ENCODE measurements at places on chromosomes 4 and X.

GRCh38 chrX:70479247-70479921 is 34.7 kb downstream of the DLG3 start:
- DNase-seq: peak; percentile 23

DNA sequence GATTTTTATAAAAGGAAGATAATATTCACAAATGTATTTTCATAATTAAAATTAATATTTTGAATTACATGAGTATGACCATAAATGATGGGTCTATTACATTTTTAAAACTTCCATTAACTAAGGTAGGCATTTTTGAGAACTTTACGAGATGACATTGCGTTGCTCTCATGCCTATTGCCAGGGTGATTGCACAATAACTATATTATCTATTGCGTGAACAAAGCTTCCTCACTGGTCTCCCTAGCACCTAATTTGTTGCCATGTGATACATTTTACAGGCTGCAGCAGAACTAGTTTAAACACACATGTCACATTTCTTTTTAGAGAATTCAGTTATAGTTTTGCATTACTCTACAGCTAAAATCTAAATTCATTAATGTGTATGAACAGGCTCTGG is 289.7 kb upstream of the GRID2 start:
- DNase-seq: no peak

DNA sequence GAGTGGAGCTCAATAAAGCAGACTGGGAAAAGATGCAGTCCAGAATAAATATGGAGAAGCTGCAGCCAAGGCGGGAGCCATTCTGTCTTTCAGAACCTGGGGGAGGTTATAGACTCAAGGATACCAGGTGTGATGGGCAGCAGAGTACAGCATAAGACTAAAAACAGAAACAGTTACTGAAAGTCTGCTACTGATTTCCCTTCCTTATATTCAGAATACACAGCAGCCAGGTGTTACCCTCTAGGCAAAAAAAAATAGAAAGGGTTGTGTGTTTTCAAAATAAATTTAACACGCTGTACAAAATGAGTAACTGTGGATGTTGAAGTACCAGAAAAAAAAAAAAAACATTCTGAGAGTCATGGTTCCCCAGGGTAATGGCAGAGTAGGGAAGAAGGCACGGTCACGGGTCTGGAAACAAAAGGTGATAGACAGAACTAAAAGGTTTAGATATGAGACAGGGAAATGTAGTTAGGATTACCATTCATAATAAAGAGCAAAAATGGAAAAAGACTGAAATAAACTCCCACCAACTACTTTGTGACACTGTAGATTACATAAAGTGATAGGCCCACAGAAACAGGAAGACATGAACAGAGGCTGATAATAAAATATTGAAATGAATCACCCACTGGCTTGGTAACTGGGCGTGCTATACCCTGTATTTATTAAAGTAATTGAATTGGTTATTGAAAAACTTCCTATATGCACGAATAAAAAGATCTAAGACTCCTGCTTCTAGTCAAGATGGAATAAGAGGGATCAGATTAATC is 10.8 kb upstream of the HHIP start:
- DNase-seq: no peak

- DNase-seq: no peak
Measured at GRCh38 chrX:139739138-139739537, 31.2 kb upstream of the MCF2 start.

DNA sequence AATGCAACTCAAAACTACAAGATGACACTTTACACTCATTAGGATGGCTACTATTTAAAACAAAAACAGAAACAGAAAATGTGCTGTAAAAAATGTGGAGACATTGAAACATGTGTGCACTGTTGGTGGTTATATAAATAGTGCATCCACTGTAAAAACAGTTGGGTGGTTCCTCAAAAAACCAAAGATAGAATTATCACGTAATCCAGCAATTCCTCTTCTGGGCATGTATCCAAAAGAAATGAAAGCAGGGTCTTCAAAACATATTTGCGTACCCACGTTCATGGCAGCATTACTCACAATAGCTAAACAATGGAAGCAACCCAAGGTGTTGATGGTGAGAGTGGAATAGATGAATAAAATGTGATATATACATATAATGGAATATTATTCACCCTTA is 967.2 kb downstream of the TRAM1L1 start:
- DNase-seq: no peak

GRCh38 chrX:10513974-10514373 is 106.4 kb downstream of the MID1 start:
- DNase-seq: no peak

DNA sequence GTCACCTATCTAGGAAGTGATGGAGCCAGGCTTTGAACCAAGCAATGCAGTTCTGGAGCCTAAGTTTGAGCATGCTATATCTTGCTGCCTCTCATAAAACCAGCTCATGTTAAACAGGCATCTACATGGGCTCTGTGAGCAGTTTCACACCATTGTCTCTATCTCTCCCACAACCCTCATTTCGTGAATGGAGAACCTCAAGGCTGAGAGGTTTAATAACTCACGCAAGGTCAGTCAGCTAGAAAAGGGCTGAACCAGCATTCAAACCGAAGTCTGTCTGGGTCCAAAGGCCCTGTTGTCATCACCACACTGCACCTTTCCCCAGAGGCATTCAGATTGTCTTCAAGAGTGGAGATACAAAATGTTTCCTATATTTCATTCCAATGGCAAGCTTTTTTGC is 369.2 kb downstream of the MID1IP1 start:
- DNase-seq: no peak

GRCh38 chrX:25596921-25597320 is 541.2 kb upstream of the MAGEB18 start:
- DNase-seq: no peak

- no peak for DNase-seq
Measured at GRCh38 chr4:108001540-108002135, 11.9 kb downstream of the HADH start.

DNA sequence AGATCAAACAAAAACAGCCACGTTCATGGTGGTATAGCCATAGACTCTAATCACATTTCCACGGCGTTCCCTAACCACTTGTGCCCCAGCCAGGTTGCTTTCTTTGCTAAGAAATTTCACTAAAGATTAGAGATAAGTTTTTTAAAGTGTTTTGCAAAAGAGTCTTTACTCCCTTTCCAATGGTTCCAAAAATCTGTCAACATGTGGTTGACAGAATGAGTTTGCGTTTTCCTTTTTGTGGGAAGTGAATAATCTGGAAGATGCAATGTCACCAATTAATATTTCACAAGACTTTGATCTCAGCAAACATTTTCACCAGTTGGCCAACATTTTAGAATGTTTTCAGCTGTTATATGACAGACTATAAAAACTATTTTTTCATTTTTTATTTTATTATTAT is 35.3 kb downstream of the CXCL1 start:
- peak; percentile 27 for DNase-seq

GRCh38 chr4:9762823-9763475 is 18.5 kb upstream of the DRD5 start:
- DNase-seq: peak; percentile 65

DNA sequence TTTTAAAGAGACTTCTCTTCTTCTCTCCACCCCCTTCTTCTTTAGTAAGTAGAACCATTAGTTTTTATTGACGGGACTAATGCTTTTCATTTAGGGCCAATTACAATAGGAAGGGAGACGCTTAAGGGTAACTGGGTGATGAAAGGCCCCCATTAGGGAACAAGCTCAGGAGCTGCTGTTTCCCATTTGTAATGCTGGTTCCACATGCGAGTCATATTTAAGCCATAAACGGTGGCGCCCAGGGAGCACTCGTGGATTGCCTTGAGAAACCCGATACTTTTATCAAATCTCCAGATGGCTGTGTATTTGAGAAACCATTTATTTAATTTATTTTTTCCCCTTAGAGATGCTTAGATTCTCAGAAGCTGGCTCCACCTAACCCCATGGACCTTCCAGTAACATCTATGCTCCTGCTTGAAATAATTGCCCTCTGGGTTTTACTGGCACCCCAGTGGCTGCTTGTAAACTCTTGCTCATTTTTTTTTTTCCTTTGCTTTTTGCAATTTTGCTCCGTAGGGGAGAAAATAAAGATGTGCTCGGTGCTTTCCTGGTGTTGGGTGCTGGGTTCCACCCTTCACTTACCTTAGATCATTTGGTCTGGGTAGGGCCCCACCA is 124.2 kb upstream of the MSX1 start:
- DNase-seq: no peak

DNA sequence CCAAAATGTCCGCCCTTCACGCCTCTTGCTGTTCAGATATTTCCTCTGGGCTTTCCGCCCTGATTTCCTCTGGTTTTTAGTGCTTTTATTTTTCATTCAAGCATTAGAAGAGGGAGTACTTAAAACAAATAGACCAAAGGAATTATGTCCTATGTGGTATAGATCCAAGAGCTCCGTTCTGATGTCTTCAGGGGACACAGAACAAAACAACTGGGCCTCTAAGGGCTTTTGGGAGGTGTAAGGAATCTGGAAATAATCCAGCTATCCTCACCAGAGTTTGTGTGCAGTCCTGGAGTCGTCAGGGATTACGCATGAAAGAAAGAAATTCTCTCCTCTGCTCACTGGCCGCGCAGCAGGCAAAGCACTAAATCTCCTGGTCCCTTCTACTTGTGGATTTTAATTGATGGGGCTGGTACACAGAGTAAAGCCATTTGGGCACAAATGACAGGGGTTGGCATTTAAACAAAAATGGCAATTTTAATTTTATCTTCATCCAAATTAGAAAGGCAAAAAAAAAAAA is 999.2 kb downstream of the ADGRL3 start:
- DNase-seq: no peak

DNA sequence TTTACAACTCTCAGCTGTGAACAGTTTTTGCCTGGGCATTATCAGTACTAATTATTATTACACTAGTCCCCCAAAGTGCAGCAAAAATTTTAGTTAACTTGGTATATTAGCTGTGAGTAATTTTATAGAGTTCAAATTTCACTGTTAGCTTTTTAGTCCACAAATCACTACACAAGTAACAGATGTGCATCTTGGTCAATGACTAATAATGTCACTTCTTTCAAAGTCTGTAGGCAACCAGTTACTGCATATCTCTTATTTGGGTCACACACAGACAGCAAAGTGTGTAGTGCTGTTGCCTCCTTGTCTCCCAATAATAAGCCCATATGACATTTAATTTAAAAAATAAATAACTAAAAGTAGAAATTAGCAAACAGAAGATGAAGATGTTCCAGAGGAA is 159.9 kb downstream of the SCFD2 start:
- no peak for DNase-seq

GRCh38 chr4:109560687-109561461 is 828 bp downstream of the MCUB start:
- peak; percentile 67 for DNase-seq

- no peak for DNase-seq
Measured at GRCh38 chr4:53937327-53937726, 127.1 kb downstream of the CHIC2 start.

DNA sequence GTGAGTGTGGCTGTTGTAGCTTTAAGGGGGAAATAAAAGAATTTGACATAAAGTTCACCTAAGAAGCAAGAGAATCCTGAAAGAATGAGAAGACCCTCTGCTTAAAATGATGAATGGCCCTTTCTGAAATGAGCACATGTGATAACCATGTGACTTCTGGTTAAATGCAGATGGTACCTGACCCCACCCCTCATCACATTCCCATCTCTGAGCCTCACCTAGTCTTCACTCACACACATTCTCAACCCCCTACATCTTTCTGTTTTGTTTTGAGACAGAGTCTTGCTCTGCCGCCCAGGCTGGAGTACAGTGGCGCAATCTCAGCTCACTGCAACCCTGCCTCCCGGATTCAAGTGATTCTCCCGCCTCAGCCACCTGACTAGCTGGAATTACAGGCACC is 31.5 kb downstream of the SEPTIN6 start:
- no peak for DNase-seq

- DNase-seq: no peak
Measured at GRCh38 chr4:142393127-142393526, 453.0 kb downstream of the INPP4B start.

DNA sequence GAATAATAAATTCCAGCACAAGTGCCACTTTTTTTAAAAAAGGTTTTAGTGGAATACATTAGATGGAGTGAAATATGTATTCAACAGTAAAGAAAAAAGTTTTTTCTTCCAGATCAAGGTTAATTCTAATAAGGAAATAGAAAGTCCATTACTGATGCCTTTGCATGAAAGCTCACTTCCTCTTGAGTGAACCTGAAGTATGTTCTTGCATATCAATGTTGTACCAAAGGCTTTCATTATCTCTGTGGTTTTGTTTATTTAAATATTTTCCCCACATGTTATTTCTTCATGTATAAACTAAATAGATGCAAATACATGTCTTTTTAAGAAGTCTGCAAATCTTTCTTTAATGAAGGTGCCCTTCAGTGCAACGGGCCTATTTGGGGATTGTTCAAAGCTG is 307.9 kb downstream of the C4orf33 start:
- no peak for DNase-seq

DNA sequence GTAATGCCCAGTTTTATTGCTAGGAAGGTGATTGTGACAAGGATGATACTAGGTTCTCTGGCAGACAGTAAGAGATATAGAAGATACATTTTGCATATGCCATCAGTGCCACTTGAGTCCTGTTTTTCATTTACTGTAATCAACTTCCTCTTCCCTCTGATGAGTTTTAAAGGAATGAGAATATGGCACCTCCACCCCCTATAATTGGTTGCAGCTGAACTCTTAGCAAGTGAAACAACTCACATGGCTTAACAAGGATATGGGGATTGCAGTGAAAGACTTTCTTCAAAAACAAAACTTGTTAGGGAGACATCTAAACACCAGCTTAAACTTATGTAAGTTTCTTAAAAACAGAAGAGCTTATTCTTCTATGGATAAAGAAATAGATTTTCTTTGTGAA is 90.0 kb downstream of the AREG start:
- DNase-seq: no peak

- DNase-seq: no peak
Measured at GRCh38 chr4:57443308-57443707, 333.1 kb upstream of the IGFBP7 start.

GRCh38 chr4:79298484-79298883 is 27.4 kb downstream of the NAA11 start:
- DNase-seq: no peak

DNA sequence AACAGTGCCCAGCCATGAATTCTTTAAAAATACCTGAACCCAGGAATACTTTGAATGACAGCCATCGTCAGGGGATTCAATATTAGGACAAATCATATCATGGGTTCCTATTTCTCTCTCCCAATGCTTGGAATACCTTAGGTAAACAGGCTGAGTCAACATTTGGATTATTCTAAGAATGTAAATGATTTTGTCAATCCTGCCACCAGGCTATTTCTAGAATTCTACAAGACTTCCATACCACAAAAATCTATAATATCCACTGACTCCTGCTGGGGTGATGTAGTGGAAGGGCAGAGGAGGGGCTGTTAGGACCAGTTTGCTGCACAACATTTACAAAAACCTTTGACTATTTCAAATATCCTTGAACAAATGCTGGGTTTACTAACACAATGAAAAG is 65.2 kb downstream of the IGFBP7 start:
- no peak for DNase-seq

GRCh38 chrX:15566244-15566643 is 34.5 kb downstream of the ACE2 start:
- no peak for DNase-seq

- DNase-seq: no peak
Measured at GRCh38 chrX:111131572-111131971, 35.6 kb downstream of the PAK3 start.

- DNase-seq: no peak
Measured at GRCh38 chr4:55089916-55090315, 35.5 kb downstream of the KDR start.

- no peak for DNase-seq
Measured at GRCh38 chr4:104901961-104902605, 244.6 kb upstream of the TET2 start.

GRCh38 chrX:13216139-13216538 is 103.7 kb downstream of the ATXN3L start:
- DNase-seq: no peak

GRCh38 chr4:94126669-94127068 is 81.0 kb upstream of the SMARCAD1 start:
- no peak for DNase-seq

All from inflammatory macrophage treated with lipopolysaccharide for 1 hour (primary cell).